Smooth muscle cell of the coronary artery (primary cell): ENCODE measurements at places on chromosomes 13 and 19. TPM values are rescaled to one million over a fixed set of nuclear protein-coding genes. Genes with fewer than 3 reads are reported as not detected.

Gene ZNF560
- under 0.01 and 1.3 TPM in 2 replicates for total RNA-seq

Gene SMIM7
- 51.9 and 68.4 TPM in 2 replicates for total RNA-seq

Gene ACTMAP
- total RNA-seq: 0.35 and 0.45 TPM in 2 replicates

Gene NLRP4
- not detected in 2 replicates for total RNA-seq

Gene ZNF43
- total RNA-seq: 2.3 and 2.9 TPM in 2 replicates

Gene CPT1C
- 11.7 and 21.6 TPM in 2 replicates for total RNA-seq
